Progenitor cell of endocrine pancreas (in vitro differentiated cells): ENCODE measurements at places on chromosomes 2 and 18.

GRCh38 chr18:60146220-60146960 lies 226.2 kb downstream of the MC4R start:
- DNase-seq, result no peak

DNA sequence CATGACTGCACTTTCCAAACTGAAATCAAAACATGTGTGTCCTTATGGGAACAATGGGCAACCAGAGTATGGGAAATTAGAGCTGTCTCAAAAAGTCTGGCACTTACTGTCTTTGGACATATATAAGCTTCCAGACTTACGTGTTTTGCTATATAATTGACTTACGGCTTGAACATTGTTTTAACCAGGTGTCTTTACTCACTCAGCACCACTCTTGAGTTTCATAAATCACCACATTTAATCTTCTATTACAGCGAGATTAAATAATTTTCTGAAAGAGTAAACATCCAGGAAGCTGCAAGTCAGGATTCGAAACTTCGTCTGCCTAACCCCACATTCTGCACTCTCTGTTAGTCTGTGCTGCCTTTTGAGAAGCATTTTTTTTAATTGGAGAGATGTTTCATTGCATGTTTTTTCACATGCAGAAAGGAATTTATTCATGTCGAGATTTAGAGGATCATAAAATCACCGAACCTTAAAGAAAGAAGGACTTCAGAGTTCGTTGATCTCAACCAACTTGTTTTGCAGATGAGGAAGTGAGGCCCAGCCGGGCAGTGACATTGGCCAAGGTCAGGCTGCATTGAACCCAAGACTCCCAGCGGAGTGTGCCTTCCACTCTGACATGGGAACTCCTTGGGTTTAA lies 137.3 kb downstream of the SETBP1 start:
- DNase-seq, result no peak

GRCh38 chr18:77522051-77522675 lies 272.5 kb downstream of the GALR1 start:
- DNase-seq, result no peak

DNA sequence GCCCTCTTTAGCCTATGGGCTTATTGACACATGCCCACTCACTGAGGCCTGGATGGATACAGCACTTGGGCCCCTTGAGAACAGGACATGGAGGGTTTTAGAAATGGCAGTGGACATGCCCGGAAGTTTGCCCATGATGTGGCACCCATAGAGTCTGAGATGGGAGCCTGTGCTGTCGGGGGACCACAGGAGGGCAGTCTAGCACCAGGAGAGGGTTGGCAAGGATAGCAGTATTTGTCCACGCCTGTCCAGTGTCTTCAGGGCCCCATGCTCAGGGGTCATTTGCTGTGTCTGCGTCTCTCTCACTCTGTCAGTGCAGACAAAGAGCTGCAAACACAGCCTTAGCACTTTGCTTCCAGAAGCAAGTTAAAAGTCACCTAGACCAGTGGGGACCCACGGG lies 48.7 kb downstream of the IL1RL2 start:
- no peak for DNase-seq

DNA sequence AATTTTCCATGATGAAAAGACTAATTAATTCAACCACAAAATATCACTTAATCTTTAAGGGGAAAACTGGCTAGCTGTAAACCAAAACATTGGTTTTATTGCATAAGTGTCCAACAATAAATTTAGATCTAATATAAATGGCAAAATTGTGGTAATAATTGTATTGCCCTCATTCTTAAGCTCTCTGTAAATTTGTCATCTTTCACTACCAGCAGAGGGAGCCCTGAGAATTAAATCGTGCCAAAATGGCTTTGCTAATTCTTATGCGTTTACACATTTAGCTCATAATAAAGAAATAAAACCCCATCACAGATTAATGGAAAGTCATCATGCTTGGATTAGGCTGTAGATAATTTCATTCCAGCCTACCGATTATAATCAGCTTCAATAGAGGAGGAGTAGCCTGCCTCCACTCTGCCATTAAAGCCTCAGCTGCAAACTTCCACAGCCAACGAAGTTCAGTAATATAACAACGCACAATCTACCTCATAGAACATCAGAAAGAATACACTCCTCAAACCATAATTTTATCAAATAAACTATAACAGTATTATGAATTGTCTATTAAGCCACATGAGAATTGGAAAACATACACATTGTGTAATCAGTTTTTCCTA lies 70.0 kb upstream of the ATP5MC3 start:
- no peak for DNase-seq

- no peak for DNase-seq
Observed at GRCh38 chr2:68452158-68452900, 14.8 kb downstream of the FBXO48 start.

DNA sequence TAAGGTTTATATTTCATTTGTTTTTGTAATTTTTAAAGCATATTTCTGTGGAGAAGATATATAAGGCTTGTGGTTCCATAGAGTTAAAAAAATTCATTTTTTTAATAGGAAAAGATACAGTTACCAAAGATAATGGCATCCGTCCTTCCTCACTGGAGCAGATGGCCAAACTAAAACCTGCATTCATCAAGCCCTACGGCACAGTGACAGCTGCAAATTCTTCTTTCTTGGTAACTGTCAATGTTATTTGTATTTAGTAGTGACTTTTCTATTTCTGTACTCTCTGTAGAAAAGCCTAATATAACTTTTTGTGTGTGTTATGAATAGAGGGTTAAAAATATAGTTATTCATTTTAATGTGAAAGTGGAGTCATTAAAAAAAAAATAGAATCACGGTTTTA lies 35.1 kb downstream of the HADHB start:
- no peak for DNase-seq

GRCh38 chr2:198913394-198914152 lies 544.2 kb downstream of the SATB2 start:
- DNase-seq, result no peak
